ENCODE measurements at places on chromosomes 2 and 18.
A peak's percentile ranks its signal among the peaks of the same experiment; 100 is the strongest.

DNA sequence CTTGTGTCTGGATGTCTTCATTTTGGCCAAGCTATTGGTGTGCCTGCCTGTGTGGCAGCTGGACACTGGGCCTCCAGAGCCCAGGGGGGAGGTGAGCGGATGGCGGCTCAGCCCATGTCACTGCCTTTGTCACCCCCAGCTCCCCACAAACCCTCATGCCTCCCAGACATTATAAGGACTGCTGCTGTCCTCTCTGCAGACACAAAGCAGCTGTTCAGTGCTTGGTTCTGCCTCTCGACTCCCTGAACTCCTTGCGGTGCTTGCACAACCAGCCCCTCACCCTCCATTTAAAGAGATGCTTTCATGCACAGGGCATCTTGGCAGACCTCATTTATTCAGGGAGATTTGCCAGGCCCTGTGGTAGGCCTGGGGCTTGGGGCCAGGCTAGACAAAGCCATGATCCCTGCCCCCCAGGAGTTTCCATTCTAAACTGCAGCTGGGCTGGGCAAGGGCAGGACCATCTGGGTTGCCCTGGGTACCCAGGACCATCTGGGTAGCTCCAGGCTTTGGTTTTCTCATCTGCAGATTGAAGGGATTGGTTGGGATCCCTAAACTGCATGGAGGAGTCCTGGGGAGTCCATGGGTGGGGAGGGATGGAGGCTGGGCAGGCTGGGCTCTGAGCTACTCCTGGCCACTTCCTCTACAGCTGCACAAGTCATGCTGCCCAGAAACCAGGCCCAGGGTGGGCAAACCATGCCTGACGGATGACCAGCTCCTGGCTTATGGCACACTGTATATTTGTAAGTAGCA, 168.5 kb downstream of the CELF4 start:
- no peak for DNase-seq

DNA sequence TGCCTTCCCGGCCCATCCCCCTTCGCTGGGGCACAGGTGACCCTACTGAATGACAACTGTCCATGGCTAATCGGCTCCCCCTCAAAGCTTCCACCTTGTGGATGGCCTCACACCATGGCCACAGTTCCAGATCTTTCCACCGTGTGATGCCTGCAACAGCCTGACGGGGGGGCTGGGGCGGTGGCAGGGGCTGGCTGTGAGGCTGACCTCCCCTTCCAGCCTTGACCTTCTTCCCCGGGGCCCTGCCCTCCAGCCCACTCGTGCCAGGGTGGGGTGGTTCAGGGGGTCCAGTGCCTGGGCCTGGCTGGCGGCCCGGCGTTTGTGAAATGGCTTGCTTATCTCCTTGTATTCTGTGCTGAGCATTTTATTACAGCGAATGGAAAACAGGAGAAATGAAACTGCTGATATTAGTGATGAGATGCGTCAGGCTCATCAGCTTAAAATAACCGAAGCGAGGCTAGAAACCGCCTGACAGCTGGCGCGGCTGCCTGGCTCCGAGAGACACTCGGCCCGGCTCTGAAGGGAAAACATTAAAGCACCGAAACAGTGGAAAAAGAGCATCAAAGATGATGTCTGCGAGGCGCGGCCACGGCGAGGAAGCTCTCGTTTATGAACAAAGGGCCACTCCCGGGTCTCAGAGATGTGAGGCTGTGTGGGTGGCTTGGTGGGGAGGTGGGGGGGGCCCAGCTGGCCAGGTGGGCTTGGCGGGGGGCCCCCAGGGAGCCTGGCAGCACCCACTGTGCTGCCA, 916 bp upstream of the PDCD1 start:
- peak; percentile 32 for DNase-seq

DNA sequence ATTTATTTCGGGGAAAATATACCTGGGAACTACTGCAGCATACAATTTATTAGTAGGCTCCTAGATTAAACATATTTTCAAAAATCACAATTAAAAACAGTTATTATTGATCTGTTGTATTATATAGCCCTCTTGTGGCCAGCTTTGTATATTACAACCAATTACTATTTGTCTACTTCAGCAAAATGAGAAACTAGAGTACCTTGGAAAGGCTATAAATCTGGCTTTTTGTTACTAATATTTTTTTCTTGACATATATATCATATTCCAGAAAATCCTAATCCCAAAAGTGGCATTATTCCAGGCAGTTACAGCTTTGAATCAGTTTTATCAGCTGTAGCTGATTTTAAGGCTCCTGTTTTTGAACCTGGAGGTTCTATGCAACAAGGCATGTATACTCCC, 101.2 kb downstream of the UBR3 start:
- peak; percentile 67 for DNase-seq

DNA sequence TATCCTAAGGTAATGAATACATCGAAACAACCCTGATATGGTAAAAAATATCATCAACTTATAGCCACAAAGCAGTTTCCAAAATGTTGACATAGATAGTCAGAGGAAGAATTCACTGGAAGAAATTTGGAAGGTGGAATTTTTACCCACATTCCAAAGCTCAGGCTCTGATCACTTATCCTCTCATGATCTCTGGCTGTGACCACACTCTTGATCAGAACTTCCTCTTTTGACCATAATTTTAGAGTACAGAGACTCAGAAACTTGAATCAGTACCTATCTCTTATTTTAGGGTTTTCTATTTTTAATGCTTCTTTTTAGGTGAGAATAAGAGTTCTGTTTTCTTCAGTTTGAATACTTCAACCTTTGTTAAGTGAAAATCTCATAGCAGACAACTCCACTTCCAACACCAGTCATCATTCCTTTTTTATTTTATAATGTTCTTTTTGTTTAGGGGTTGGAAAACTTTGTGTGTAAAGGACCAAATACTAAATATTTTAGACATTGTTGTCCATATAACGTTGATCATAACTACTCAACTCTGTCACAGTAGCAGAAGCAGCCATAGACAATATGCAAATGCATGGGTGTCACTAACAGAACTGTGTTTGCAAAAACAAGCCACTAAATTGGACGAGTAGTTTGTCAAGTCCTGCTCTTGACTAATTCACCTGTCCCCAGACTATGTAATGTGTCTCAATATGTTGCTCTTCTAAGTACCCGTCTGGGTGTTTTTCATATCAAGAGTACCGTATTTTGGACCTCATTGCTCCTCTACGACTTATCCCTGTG, 891.6 kb upstream of the CRIM1 start:
- no peak for DNase-seq

Data from fibroblast of mammary gland (primary cell).